GM20000 (cell line): ENCODE measurements at places on chromosomes 5 and 9.

DNA sequence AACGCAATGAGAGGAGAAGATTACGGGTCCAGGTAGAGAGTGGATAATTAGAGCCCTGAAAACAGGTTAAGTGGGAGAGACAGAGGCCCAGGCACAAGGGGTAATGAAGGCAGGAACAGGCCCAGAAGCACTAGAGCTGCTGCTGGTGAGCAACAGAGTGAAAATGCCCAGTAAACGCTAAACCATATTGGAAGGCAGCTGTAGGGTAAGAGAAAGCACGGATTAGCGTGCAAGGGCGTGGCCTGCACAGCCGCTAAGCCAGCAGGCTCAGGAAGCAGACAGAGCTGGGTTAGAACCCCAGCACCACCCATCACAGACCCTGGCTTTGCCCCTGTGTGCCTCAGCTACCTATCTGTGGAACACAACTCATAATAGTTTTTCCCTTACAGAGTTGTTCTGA lies 93.2 kb downstream of the PAX5 start:
- DNase-seq, result no peak

DNA sequence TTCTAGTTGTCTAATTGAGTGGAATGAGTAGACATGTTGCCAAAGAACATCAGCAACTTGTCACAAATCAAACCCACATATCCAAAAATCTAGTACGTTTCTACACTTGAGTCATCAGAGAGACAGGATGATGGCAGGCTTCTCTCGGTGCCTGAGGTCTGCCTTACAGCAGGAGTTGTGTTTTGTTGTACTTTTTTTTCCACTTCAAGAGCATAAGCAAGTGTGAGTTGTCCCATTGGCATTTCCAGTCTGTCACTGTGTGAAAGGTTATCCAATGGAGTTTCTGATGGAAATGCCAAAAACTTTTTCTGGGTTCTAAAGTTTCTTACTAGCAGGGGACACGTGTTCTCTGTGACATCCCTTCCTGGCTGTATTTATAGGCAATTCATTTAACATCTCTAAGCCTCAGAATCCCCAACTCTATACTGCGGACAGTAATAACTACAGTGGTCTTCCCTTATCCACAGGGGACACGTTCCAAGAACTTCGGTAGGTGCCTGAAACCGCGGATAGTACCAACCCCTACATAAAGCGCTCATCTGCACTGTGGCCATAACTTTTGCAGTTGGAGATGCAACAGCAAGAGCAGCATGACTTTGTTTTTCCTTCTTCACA lies 246.5 kb downstream of the SYK start:
- DNase-seq, result no peak

GRCh38 chr9:68577774-68578591 lies 37.3 kb upstream of the TMEM252 start:
- DNase-seq, result peak; percentile 44

GRCh38 chr9:120009856-120010255 lies 570.1 kb downstream of the CDK5RAP2 start:
- no peak for DNase-seq

DNA sequence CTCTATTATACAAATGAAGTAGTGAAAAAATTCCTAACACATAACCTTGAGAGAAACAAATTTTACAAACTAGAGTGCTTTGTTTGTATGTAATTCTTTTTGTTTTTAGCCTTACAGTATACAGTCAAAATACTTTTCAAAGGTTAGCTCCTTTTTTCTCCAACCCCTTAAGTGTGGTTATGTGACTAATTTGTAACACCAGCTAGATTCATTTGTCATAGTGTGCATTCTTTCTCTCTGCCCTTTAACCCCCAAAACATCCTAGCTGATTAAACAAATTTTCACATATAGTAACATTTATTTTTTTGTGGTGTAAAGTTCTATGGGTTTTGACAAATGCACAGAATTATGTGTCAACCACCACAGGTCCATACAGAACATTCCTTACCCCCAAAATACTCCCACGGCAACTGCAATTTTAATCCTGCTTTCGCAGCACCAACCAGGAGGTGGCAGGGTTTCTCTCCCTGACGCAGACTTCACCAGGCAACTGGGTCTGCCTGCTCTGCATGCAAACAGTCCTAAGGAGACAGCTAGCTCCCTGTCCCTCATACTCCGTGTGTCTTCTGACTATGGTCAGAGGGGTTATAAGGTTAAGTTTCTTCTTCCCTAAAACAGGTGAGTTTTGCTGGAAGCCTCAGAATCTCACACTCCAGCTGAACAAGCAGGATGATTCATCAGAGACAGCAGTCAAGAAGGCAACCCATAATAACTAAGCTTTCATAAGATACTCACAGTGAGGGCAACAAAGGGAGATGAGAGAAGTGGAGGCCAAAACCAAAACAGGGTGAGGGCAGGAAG lies 44.5 kb upstream of the NR5A1 start:
- DNase-seq, result peak; percentile 55

DNA sequence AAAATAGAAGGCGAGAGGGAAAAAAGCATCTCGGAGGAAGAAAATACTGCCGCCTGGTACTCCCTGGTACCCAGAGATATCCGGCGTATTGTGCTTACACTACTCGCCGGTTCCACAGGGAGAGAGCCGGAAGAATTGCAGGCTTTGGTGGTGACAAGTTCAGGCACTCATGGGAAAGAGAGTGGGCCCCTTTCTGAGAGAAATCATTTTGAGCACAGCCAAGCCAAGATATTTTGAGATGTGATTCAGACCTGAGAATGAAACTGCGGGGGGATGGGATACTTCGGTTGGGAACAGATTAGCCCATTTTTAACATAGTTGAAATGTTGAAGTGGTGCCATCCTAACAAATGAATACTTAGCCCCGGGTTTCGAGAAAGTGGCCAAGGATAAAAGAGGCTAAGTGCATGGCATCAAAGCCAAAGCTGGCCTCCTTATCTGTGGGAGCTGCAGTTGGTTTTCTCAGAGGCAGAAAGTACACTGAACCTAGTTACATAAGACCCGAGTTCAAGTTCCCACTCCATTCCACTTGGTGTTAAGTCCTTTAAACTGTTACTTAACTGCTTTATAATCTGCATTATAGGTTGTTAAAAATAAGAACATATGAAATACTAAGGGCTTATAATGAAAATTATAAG lies 62.7 kb downstream of the SLC1A3 start:
- no peak for DNase-seq

DNA sequence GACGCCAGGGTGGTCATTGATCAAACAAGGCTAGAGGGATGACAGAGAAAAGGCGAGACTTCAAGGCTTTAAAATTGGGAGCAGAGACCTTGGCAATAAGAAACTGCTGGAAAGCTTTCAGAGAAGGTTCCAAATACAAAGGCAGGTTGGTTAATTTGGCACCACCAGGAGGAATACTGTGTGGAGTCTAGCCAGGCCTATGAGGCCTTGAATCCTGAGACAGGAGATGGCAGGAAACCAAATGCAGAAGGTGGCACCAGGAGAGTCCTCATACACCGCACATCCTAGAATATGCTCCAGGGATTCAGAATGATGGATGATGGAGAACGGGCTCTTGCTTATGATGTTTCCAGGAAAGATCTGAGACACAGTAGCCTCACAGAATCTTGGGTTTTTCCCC lies 90.0 kb downstream of the MCTP1 start:
- no peak for DNase-seq

DNA sequence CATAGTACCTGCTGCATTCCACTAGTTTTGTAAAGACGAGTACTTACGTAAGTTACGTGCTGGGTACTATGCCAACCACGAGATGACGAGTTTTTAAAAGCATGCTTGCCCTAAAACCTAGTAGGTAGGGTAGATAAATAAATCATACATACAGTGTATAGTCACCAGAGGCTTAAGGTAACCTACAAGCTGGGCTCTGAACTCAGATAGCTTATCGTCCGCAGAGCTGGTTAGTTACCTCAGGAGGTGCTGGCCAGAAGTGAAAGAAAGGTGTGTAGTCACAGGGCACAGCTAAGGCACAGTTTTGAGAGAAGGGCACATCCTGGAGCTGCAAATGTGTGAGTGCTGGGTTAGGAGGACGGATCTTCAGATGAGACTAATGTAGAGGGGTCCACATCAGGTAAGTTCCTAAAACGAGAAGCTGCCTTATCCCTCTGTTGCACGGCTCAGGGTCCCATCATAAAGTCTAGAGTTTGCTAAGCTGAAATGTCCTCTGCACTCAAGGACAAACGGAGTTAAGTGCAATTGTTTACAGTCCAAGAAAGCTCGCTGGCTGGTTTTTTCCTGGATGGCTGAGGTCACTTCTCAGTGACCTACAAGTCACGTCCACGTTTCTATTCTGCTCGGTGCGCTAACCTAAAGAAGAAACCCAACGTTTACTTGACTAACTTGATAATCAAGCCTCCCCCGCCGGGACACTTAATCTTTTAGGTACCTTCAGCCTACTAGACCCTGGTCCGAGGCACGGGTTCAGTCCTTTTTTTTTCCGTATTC lies 1.1 kb upstream of the SNX24 start:
- peak; percentile 29 for DNase-seq

- no peak for DNase-seq
Observed at GRCh38 chr9:117072216-117072615, 342.6 kb downstream of the ASTN2 start.

DNA sequence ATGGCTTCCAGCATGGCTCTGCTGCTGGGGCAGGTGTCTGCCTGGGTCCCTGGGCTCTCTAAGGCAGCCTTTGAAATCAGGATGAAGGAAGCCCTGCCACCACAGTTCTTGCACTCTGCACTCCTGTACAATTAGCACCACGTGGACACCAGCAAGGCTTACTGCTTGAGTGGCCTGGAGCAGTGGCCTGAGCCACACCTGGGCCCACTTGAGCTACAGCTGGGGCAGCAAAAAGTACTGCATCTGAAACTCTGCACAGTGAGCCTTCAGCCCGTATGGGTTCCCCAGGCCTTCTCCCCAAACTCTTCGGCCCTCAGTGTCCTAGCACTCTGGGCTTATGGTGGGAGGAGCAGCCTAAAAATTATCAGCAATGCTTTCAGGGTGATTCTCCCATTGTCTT lies 8.0 kb upstream of the INIP start:
- no peak for DNase-seq

- no peak for DNase-seq
Observed at GRCh38 chr9:29659014-29659413, 2085.7 kb upstream of the C9orf72 start.

GRCh38 chr9:121150188-121150587 lies 51.5 kb downstream of the RAB14 start:
- DNase-seq, result no peak

- no peak for DNase-seq
Observed at GRCh38 chr9:109497226-109498153, 617 bp downstream of the PTPN3 start.

- DNase-seq, result no peak
Observed at GRCh38 chr5:97618721-97619120, 435.7 kb upstream of the RIOK2 start.

DNA sequence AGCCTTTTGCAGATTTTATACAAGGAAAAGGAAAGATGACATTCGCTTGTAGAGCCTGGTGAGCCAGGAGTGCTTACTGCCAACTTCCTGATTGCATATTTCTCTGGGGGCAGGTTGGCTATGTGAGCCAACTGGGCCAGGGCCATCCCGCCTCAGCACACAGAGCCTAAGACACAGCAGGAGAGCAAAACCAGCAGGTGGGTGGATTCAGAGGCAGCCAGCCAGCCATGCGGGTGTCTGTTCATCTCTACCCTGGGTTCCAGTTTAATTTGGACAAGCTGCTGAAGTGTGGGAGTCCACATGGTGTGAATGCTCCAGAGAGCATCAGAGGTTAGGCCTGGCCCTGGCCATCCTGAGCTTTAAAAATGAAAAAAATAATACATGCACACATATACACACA lies 291.4 kb downstream of the ARHGEF28 start:
- DNase-seq, result no peak

- DNase-seq, result no peak
Observed at GRCh38 chr5:133828722-133829121, 139.7 kb downstream of the C5orf15 start.

- no peak for DNase-seq
Observed at GRCh38 chr9:124535846-124536245, 28.6 kb upstream of the NR5A1 start.

GRCh38 chr5:15704397-15704947 lies 204.5 kb downstream of the FBXL7 start:
- no peak for DNase-seq

- DNase-seq, result no peak
Observed at GRCh38 chr5:16773991-16774390, 157.2 kb upstream of the RETREG1 start.

DNA sequence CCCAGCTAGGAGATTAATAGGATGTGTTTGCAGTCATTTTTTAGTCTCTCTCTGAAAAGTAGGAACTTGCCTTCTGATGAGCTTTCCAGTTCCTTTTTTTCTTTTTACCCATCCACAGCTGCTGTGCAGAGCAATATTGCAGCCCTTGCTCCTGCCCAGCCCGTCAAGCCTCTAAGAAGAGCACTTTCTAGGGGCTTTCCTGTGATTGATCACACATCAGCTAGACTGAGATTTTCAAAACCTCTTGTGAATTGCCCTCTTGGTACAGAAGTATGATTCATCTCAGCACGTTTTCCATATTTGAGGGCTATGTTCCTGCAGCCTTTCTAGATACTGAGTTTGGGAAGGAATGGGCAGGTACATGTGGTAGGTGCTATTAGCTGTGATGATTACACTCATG lies 93.9 kb downstream of the GALNT10 start:
- peak; percentile 55 for DNase-seq

GRCh38 chr9:126844085-126844484 lies 16.4 kb upstream of the ZBTB34 start:
- DNase-seq, result no peak

DNA sequence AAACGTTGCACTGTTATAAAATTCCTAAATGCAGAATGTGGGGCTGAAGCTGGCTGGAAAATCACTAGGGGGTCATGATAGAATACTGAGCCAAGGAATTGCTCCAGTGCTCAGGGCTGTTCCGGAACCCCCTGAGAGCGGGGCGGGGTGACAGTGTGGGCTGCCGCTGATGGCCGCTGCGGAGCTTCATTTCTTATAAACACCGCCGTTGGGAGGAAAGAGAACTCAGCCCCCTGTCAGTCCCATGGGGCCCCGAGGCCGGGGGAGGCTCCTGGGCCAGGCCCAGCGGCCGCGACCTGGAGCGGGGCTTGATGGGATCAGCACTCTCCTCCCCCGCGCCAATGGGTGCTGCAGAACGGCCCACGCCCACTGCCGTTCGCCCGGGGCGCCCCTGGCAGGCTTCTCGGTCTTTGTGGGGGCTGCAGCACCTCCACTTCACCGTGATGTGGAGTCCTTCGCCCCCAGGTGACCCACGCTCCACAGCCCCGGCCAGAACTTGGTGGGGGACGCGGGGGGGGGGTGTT lies 5.2 kb upstream of the IRF1 start:
- DNase-seq, result peak; percentile 86

DNA sequence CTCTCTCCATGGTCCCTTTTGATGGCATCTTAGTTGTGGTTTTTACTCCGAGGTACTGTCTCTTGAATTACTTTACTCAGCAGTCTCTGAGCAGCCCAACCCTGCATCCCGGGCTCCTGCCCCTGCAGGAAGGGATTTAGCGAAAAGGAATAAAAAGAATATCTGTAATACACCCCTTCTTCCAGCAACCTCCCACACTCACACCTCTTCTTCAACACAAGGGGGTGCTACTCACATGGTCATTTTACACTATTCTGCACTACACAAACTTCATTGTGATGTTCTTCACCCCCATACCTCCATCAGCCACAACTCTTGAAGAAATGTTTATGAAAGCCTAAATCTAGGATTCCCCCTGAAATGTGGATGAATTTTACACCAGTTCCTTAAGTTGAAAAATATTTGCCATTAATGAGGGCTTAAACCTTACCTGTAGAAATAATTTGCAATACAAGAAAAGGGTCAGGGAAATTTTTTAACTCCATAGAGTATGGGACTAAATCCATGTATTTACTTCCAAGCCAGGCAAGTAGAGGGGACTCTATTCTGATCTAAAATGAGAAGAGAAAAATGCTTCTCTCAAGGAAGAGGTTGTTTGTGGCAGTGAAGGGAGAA lies 26.0 kb downstream of the TPD52L3 start:
- DNase-seq, result peak; percentile 75
